RWPE1 (cell line): ENCODE measurements at places on chromosomes 6 and 20.

GRCh38 chr6:85576476-85576875 lies 17.2 kb downstream of the SNX14 start:
- DNase-seq, result no peak

- no peak for DNase-seq
Observed at GRCh38 chr6:135162678-135163439, 18.2 kb upstream of the MYB start.

- DNase-seq, result no peak
Observed at GRCh38 chr6:81962198-81962597, 209.7 kb upstream of the TENT5A start.

- no peak for DNase-seq
Observed at GRCh38 chr20:49275636-49276035, 2.2 kb downstream of the ZNFX1 start.

- DNase-seq, result no peak
Observed at GRCh38 chr6:135323202-135323668, 142.1 kb downstream of the MYB start.

DNA sequence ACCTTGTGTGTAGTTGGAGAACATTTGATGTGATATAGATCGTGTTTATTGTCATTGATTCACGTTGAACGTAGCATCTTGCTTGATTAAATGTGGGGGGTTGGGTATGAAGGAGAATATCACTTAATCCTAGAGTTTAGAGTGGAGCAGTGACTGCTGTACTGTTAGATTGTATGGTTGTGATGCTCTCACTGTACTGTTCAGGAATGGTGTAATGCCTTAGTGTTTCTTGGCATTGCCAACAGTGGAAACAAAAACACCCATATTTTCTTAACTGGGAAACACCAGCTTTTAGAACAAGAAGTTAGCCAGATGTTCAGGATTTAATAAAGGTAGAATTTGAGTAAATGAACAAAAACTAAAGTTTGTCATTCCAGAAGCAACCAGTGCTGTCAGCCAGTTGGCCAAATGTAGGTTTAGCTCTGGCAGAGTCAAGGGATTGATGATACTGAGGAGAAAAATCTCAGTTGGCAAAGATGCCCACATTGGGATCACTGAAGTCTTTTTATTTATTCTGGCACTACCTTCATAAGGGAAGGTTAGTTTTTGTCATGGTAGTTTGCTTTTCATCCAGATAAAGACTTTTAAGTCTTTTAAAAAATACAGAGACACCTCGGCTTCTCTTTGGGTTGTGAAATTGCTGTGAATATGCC lies 129.9 kb downstream of the JARID2 start:
- no peak for DNase-seq

DNA sequence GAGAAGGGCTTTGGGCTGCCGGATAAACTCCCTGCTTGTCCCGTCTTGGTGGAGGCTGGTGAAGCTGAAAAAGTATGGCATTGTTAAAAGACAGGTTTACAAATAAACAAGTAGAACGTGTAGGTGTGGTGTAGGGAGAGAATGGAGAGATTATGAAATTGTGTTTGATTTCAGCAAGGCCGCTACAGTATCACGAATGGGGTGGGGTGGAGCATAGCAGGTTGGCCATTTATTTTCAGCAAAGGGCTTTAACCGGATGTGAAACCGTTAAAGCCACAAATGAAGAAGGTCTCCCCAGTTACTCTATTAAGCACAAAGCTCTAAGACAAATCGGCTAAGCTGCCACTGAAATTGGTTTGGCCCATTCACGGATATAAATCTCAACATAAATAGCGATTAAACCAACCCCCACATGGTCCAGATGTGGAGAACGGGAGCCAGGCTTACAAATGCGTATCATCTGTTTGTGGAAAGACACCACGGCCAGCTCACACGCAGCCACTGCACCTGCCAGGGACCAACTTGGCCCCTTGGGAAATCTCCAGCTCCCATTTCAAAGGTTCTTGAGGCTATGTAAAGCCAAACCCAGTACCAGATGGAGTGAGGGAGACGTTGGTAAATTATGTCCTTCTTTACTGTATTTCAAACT lies 94.0 kb downstream of the ZMYND8 start:
- DNase-seq, result no peak

DNA sequence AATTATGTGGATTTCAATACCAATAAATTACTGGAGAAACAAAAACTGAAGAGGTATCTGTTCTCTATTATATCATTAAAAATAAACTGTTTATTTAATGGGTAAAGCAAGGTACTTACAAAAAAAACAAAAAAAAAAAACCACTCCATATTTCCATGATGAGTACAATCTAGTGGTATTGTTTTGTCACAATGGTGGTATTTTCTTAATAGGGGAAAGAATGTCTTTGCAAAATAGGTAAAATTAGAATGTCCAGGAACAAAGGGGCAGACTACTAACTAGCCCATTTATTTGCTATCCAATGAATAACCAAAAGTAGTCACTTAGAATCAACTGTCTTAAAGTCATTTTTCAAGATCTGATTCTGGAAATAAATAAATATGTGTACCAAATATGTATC lies 92.0 kb downstream of the ARHGAP18 start:
- DNase-seq, result no peak

- no peak for DNase-seq
Observed at GRCh38 chr6:21371676-21372171, 221.8 kb upstream of the SOX4 start.

- DNase-seq, result no peak
Observed at GRCh38 chr20:16433293-16433580, 140.0 kb downstream of the KIF16B start.

- no peak for DNase-seq
Observed at GRCh38 chr6:156752666-156753301, 24.4 kb upstream of the ARID1B start.

DNA sequence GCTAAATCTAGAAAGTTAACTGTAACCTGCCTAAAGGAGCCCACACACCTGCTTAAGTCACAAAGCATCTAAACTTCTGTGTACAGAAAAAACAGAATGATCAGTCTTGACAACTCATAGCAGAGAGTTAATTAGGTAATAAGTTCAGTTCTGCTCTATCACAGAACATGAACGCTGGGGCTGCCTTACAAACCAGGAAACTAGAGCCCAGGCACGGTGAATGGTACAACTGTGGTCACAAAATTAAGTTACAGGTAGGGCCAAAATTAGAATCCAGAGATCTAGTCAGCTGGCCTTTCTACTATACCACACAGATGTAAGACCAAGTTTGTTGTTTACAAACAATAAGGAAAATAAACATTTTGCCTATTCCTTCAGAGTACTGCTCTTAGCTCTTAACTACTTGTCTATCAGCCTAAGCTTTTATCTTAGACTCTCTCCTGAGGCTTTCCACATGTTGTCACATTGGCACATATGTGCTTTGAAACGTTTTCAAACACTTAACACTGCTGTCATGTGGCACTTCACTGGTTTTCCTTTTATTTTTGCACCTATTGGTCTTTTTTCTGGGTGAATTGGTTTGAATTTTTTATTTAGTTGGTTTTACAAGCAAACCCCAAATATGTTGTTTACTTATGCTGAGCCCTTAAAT lies 75.7 kb downstream of the SIM1 start:
- no peak for DNase-seq
